Lung (tissue), 17 donors: ENCODE measurements at places on chromosomes 13 and 19. TPM values are rescaled to one million over a fixed set of nuclear protein-coding genes. Genes with fewer than 3 reads are reported as not detected.

The ZNF850 gene
- polyA plus RNA-seq, result 0.31 TPM

DNA sequence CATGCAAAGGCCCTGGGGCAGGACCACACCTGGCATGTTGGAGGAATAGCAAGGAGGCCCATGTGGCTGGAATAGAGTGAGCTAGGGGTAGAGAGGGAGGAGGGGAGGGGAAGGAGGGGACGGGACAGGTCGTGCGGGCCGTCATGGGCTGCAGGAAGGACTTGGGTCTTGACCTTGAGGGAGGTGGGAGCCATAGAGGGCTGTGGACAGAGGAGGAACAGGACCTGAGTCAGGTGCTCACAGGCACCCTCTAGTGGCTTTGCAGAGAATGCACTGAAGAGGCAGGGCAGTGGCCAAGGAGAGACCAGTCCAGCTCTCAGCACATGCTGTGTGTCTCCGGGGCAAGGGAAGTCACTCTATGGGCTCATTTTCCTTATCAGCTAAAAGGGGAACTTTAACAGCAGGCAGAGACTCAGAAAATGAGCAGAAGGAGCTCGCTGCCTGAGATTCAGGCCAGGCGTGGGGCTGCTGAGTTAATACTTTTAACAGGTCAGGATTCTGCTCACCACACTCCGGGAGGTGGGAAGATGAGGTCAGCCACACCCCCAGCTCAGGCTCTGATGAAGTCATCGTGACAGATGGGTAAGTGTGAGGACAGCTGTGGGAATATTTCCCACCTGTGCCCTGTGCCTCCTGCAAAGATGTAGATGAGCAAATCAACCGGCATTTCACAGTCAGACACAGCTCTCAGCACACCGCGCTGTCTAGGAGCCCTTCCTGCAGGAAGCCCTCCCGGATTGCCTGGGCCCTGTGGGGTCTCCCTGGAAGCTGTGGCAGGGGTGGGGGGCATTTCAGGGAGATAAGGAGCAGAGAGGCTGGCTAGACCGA lies 6.0 kb upstream of the TNFAIP8L1 start:
- no peaks in the 10 kb centered on the region for H3K36me3 ChIP-seq
- H3K4me1 ChIP-seq, result peaks cover 6% of the 10 kb centered on the region
- no peaks in the 10 kb centered on the region for H3K27me3 ChIP-seq
- H3K4me3 ChIP-seq, result no peak overlapping the region

GRCh38 chr13:100773429-100773828 lies 98.8 kb upstream of the TMTC4 start:
- DNase-seq, result no peak
- no peak overlapping the region for H3K4me3 ChIP-seq
- no peaks in the 10 kb centered on the region for H3K36me3 ChIP-seq
- no peaks in the 10 kb centered on the region for H3K27me3 ChIP-seq
- H3K27ac ChIP-seq, result no peak overlapping the region
- H3K4me1 ChIP-seq, result no peaks in the 10 kb centered on the region

- DNase-seq, result peak; percentile 70
- H3K36me3 ChIP-seq, result peaks cover 3% of the 10 kb centered on the region
- H3K27ac ChIP-seq, result peak overlapping the region; percentile 87
- H3K4me1 ChIP-seq, result peaks cover 3% of the 10 kb centered on the region
These were observed 3.3 kb downstream of the LYL1 start for GRCh38 chr19:13099073-13099999.

DNA sequence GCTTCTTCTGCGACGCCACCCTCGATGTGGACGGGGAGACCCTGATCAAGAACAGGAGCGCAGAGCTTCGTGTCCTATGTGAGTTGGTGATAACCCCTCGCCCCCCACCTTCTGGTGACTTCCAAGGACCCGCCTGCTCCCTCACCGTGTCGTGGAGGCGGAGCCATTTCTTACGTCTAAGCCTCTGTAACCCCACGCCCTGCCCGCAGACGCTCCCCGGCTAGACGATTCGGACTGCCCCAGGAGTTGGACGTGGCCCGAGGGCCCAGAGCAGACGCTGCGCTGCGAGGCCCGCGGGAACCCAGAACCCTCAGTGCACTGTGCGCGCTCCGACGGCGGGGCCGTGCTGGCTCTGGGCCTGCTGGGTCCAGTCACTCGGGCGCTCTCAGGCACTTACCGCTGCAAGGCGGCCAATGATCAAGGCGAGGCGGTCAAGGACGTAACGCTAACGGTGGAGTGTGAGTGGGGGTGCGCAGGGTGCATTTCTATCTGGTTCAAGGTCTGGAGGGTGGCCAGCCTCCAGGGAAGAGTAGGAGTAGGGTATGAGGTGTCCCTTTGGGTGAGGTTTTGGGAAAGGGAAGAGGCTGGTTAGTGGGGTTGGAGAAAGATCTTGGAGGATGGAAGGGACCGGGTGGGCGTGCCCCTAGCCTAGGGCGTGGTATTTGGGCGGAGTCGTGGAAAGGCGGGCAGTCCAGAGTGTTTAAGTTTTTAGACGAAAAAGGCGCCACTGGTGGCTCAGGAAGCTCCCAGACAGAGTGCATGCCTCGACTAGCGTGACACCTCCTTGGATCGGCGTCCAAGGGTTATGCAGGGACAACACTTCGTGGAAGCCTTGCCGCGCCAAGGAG lies 3.3 kb downstream of the ICAM5 start:
- no peak for DNase-seq
- H3K36me3 ChIP-seq, result no peaks in the 10 kb centered on the region
- no peak overlapping the region for H3K27ac ChIP-seq
- peaks cover 63% of the 10 kb centered on the region for H3K27me3 ChIP-seq
- H3K4me1 ChIP-seq, result no peaks in the 10 kb centered on the region

GRCh38 chr19:19043881-19044280 lies 10.5 kb downstream of the ARMC6 start:
- H3K36me3 ChIP-seq, result peaks cover 6% of the 10 kb centered on the region
- H3K27ac ChIP-seq, result no peak overlapping the region
- H3K27me3 ChIP-seq, result no peaks in the 10 kb centered on the region
- H3K4me3 ChIP-seq, result no peak overlapping the region
